Inflammatory macrophage treated with lipopolysaccharide for 1 hour (primary cell): ENCODE measurements at places on chromosomes 16 and 17.

GRCh38 chr16:22948058-22948602 lies 134.2 kb downstream of the HS3ST2 start:
- no peak for DNase-seq

GRCh38 chr16:89324056-89325010 lies 106.8 kb downstream of the ZNF778 start:
- DNase-seq = peak; percentile 35

- no peak for DNase-seq
Measured at GRCh38 chr16:90047714-90048346, 28.6 kb upstream of the DBNDD1 start.

- no peak for DNase-seq
Measured at GRCh38 chr17:59406808-59407381, 75.4 kb downstream of the YPEL2 start.

- peak; percentile 87 for DNase-seq
Measured at GRCh38 chr17:4833178-4833940, at the start of gene MINK1. Gene MINK1, plus strand, starts transcription at chr17:4833340. Its CDS starts 244 bp downstream, at chr17:4833584.

DNA sequence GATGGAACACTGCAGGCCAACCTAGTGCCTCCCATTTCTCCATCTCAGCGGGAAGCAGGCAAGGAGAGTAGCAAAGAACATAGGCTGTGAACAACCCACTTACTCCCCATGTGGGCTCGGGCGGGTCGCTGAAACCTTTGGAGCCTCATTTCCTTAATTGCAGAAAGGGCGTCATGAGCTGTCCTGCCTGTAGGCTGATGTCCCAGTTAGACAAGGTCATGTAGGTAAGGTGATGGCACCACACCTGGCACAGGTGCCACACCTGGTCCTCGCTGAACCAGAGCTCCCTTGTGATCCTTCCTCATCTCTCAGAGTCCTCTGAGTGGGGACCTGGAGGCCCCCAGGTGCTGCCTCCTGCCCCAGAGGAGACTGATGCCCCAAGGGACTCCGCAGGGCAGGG lies 22.9 kb downstream of the ABCC3 start:
- DNase-seq = no peak

- DNase-seq = no peak
Measured at GRCh38 chr17:82959990-82960418, 119.4 kb upstream of the METRNL start.
